ENCODE measurements at places on chromosomes 2 and 18. TPM values are rescaled to one million over a fixed set of nuclear protein-coding genes. Genes with fewer than 3 reads are reported as not detected.

CRYGC gene
- total RNA-seq: not detected

CASP10 gene
- total RNA-seq: 52.3 TPM

GPR39 gene
- total RNA-seq: 12.3 TPM

ITPRIPL1 gene
- 0.44 TPM for total RNA-seq

GDF7 gene
- 0.05 TPM for total RNA-seq

OSR1 gene
- total RNA-seq: 1.7 TPM

PLEK gene
- 2.6 TPM for total RNA-seq

AGFG1 gene
- 83.3 TPM for total RNA-seq

C1GALT1C1L gene
- 0.27 TPM for total RNA-seq

TEX44 gene
- not detected for total RNA-seq

ATP6V1C2 gene
- total RNA-seq: 1.4 TPM

TMEM37 gene
- total RNA-seq: 52.1 TPM

DLGAP1 gene
- total RNA-seq: 0.25 TPM

FZD7 gene
- 2.3 TPM for total RNA-seq

IL18RAP gene
- total RNA-seq: 0.69 TPM

DIPK1C gene
- total RNA-seq: not detected

ZBTB7C gene
- 25.1 TPM for total RNA-seq

GAL3ST2 gene
- 70.2 TPM for total RNA-seq

PTH2R gene
- total RNA-seq: not detected

NYAP2 gene
- 0.12 TPM for total RNA-seq

CD207 gene
- 0.21 TPM for total RNA-seq

CCDC148 gene
- 0.49 TPM for total RNA-seq

IL1R2 gene
- 50.1 TPM for total RNA-seq

THOC1 gene
- 32.9 TPM for total RNA-seq
